ENCODE measurements at places on chromosomes 7 and 10. TPM values are rescaled to one million over a fixed set of nuclear protein-coding genes. Genes with fewer than 3 reads are reported as not detected.

Gene SUPV3L1
- polyA plus RNA-seq = 22.0 TPM

Gene HABP2
- polyA plus RNA-seq = not detected

Gene CPEB3
- polyA plus RNA-seq = 0.53 TPM

Gene EMX2
- not detected for polyA plus RNA-seq

Gene NUTM2D
- 1.2 TPM for polyA plus RNA-seq

Gene AASS
- 207 TPM for polyA plus RNA-seq

Gene CPA1
- polyA plus RNA-seq = not detected

Measured in H1 (cell line).